Stimulated activated CD8-positive, alpha-beta memory T cell treated with anti-CD3 and anti-CD28 coated beads, Interleukin-15, amount 100 ng/mL, for 24 hours (primary cell): ENCODE measurements at places on chromosomes 1 and 21.

- no peak for DNase-seq
Observed at GRCh38 chr1:108679586-108680213, 12.4 kb upstream of the PRPF38B start.

DNA sequence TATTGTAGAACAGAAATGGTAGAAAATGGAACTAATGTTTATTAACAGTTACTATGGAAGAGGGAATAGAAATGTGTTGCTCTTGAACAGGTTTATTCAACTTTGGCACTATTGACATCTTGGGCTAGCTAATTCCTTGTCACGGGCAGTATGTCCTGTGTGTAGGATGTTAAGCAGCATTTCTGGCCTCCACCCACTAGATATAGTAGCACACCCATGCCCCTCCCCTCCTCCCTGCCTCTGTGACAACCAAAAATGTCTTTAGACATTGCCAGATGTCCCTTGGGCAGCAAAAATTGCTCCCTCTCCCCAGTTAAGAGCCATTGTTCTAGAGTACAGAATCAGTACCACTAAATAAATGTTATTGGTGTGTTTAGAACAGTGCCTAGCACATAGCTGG is 91.4 kb upstream of the TPTE start:
- no peak for DNase-seq

DNA sequence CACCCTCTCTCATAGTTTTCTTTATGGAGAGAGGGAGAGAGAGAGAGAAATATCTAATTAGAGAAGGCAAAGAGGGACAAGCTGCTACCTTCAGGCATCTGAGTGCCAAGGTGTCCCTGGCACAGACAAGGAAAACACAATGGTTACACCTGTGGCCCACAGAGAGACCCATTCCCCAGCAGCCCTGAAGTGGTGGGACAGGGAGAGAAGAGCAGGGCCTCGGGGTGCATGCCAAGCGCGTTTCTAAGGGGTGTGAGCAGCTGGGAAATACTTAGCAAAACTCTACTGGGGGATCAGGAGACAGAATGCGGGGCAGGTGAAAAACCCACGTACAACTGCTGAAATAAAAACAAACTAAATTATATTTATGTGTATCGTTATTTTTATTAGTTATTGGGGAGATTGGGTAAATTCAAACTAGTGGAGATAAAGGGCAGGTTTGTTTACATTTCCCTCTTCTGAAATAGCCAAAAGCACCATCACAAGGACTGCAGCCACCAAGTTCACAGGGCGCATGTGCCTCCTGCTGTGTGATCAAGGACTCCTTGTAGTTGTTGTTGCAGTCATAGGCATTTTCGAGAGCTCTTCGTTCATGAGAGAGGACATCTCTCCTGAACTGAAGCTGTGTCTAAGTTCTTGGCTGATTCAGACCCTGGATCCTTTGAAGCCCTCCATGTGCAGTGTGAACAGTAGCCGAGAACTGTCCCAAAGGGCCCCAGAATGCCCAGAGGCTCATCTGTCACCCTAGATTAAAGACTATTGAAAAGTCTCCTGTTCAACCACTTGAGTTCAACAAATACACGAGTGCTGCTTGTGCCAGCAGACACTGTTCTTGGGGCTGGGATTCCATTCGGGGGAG is 737 bp upstream of the SERPINC1 start:
- no peak for DNase-seq

GRCh38 chr1:191831572-191831971 is 326.7 kb upstream of the RGS18 start:
- no peak for DNase-seq

GRCh38 chr1:181685211-181685610 is 201.9 kb downstream of the CACNA1E start:
- DNase-seq = no peak

- no peak for DNase-seq
Observed at GRCh38 chr1:18830596-18830995, 28.9 kb downstream of the TAS1R2 start.

GRCh38 chr1:189803364-189803763 is 674.3 kb downstream of the BRINP3 start:
- no peak for DNase-seq

- DNase-seq = no peak
Observed at GRCh38 chr1:1358433-1359271, at the start of gene MXRA8. Gene MXRA8 (minus strand): TSS chr1:1358555. CDS start chr1:1358504, 51 bp downstream.

- no peak for DNase-seq
Observed at GRCh38 chr1:18148461-18148860, 40.9 kb downstream of the IGSF21 start.

GRCh38 chr1:216587715-216588114 is 135.5 kb downstream of the ESRRG start:
- DNase-seq = no peak

DNA sequence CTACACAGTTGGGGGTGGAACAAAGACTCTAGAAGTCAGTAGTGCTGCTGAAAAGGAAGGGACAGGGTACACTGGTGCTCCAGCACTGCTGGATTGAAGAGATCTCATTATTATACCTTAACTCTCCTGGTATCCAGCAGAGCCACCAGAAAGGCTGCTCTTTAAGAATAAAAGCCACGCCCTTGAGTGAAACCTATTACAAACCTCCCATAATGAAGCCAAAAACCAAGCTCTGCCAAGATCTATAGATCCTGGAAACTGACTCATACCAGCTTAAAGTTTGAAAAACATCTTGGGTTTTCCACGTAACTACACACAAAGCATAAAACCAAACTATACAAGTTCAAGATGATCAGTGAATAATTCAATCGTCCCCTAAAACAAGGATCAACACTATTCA is 38.0 kb downstream of the ADSS2 start:
- no peak for DNase-seq

- DNase-seq = no peak
Observed at GRCh38 chr1:64884261-64885040, 81.9 kb downstream of the JAK1 start.

DNA sequence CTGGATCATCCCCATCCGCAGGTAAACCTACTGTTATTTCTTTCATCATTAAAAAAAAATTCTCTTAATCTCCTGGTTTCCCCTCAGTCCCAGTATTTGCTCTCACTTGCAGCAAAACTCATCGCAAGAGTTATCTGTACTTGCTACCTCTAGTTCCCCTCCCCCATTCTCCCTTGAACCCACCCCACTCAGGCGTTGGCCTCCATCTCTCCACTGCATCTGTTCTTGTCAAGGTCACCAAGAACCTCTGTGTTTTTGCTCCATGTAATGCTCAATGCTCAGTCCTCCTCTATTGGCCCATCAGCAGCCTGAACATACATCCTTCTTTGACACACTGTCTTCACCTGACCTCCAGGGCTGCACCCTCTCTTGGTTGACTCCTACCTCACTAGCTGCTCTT is 4.6 kb downstream of the PKLR start:
- DNase-seq = no peak

- DNase-seq = no peak
Observed at GRCh38 chr1:25890239-25891034, 14.9 kb upstream of the PAQR7 start.

DNA sequence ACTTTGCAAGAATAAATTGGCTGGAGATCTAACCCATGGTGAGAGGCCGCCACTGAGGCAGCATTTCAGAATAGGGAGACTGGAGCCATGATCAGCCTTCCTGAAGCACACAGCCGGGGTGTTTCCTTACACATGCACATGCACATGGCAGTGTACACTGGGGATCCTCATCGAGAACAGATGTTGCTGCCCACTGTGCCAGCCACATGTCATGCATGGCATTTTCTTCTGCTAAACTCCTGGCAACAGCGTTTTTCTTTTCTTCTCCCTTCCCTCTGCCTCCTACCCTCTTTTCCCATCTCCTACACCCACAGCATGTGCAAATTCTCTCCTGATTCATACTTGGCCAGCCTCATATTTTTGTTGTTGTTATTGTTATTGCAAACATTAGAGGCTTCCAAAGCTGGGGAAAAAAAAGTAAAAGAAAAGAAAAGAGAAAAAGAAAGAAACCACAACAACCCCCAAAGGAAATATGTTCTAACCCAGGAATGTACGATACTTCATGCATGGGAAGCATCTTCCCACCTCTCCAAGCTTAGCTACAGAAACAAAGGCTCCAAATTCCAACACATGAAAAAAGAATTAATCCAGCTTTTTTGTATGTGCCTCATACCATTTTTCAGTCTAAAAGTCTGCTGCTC is 344.0 kb downstream of the ASTN1 start:
- no peak for DNase-seq

DNA sequence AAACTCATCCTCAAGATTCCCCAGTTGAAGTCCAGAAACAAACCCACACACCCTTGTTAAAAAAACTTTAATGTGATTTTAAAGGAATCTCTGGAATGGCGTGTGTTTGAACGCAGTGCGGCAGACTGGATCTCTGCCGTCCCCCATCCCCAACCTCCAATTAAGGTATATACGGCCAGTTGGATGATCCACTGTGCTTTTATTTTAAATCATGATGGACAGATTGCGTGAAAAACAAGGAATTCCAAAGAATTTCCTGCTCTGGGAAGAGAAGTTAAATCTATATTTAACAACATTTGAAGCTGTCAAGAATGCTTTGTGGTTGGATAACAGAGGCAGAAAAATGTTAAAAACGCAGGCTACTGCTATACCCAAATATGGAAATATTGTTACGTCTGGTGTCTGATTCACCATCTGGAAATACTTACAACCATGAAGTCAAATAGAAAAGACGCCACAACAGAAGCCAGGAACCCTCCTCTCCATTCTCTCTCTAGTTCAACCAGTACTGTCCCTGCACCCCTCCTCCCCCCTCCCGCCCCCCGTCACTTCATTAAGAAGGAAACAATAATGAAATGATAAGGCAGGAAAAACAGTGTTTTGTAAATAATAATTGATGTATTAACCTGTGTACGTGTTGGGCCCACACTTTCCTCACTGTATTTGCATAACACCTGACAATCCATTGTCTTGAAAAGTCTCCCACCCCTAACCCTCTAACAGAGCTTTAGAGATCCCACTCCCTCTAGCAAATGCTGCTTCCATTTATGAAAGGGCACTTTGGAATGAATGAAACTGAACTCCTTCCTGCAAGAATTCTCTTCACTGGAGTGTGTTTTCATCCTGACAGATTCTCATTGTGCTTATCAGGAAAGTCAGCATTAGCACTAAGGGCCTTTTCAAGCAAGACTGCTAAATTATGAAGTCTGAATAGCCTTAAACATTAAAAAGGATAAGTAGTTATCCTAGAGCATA is 2.0 kb upstream of the CCN1 start:
- DNase-seq = no peak

DNA sequence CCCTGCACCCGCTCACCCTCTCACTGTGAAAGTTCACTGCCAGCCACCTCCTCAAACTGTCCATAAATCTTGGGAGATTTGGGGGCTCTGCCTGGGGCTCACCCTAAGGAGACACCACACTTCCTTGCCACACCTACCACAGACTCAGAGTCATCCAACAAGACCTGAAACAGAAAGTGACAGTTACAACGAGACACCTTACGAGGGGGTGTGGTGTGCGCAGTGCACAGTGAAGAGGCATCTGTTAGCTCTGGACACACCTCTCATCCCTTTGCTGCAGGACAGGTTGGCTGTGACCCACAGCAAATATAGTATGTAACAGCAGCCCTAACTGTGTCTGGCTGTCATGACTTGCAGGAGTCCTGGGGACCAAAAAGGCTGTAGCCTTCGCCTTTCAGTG is 190.2 kb downstream of the NR5A2 start:
- no peak for DNase-seq

DNA sequence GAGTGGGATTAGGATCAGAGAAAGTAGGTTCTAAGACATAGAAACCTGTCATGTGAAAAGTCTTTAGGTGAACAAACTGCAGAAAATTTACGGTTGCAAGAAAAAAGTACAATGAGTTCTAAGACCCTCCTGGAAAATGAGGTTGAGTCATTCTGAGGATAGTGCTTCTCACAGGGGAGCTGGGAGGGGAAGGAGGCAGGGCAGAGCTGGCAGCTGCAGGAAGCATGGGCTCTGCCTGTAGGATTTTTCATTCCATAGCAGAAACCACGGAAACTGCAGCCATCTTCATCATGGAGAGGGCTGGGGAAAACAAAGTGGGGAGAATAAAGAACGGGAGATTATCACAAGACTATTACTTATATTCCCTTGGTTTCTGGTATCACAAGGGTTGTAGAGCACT is 25.8 kb upstream of the THEM4 start:
- no peak for DNase-seq

GRCh38 chr1:154466921-154467417 is 35.0 kb upstream of the TDRD10 start:
- no peak for DNase-seq

DNA sequence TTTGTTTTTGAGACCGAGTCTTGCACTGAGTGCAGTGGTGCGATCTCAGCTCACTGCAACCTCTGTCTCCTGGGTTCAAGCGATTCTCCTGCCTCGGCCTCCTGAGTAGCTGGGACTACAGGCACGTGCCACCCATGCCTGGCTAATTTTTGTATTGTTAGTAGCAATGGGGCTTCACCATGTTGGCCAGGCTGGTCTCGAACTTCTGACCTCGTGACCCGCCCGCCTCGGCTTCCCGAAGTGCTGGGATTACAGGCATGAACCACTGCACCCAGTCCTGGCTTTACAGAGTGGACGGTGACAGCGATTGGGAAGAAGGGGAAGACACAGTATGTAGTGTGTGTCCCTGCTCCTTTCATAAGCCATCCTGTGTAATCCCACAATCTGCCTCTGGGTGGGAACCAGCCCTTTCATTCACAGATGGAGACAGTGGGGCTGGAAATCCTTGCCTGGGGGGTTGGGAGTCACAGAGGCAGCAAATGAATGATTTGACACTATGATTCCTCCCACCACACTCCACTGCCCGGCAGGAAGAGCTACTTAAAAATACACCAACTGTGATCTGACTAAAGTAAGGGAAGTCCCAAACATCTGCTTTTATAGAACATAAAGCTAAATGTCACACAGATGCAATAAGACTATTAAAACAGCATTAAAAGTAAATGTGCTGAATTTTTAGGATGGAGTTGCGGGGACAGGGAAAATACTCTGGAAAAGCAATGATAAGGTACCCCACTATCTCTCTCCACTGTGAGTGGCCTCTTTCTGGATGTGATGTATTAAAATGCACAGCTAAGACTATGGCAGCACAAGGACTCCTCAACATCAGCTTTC is 4.5 kb downstream of the PARP1 start:
- DNase-seq = no peak

- DNase-seq = no peak
Observed at GRCh38 chr21:31403596-31404333, 59.7 kb upstream of the TIAM1 start.

DNA sequence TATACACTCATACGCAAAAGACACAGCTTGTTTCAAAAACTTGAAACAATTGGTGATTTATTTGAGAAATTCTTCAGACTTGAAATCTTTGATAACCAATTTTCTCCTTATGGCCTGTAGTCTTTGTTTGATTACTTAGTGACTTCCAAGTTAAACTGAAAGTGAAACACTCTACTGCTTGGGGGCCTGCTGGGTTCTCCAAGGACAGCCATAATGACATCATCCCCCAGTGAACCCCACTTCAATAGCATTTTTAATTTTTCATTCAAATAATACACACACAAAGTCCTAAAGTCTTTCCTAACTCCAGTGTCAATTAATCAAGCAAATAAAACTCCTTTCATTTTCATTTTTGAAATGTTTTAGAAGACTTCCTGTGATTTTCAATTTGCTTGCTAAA is 59.2 kb downstream of the KRTAP19-8 start:
- no peak for DNase-seq

DNA sequence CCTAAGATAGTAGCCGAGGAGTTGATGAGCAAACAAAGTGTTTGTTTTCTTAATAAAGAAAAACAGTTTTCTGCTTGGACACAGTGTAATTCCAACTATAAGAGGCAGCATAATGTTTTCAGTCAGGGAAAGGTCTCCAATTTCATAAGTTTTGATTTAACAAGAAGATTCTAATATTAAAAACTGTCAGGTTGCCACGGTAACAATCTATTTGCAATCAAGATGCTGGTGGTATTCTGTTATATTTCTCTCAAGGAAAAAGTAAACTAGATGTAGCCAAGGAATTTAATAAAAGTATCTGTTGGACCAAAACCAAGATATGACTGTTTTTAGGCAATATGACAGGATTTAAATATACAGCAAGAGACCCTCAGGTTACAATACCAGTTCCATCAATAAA is 211.7 kb downstream of the SMYD3 start:
- DNase-seq = no peak
